SK-N-SH (cell line): ENCODE measurements at places on chromosomes 6 and 20. TPM values are rescaled to one million over a fixed set of nuclear protein-coding genes. Genes with fewer than 3 reads are reported as not detected.
A peak's percentile ranks its signal among the peaks of the same experiment; 100 is the strongest.

Gene LAMA4
- 9.4 and 10.5 TPM in 2 replicates for polyA plus RNA-seq

Gene SLC22A23
- not detected in 2 replicates for polyA plus RNA-seq

Gene HRH3
- 0.02 TPM in 2 replicates for polyA plus RNA-seq

Gene HDDC2
- 80.2 and 85.5 TPM in 2 replicates for polyA plus RNA-seq

Gene ULBP2
- 5.0 and 5.3 TPM in 2 replicates for polyA plus RNA-seq

Gene ZNF391
- 0.77 and 1.1 TPM in 2 replicates for polyA plus RNA-seq

Gene PRND
- 0.02 TPM in 1 of 2 replicates, not detected in the other for polyA plus RNA-seq

- H3K27me3 ChIP-seq, result no peaks in the 10 kb centered on the region
- no peak overlapping the region for H3K27ac ChIP-seq
- no peak overlapping the region for H3K4me3 ChIP-seq
- H3K4me1 ChIP-seq, result peaks cover 3% of the 10 kb centered on the region; the same call in 1 of the 2 replicates
- peaks cover 54% of the 10 kb centered on the region for H3K36me3 ChIP-seq
- DNase-seq, result no peak
Observed at GRCh38 chr20:21377701-21378100, 19.6 kb downstream of the NKX2-4 start.

DNA sequence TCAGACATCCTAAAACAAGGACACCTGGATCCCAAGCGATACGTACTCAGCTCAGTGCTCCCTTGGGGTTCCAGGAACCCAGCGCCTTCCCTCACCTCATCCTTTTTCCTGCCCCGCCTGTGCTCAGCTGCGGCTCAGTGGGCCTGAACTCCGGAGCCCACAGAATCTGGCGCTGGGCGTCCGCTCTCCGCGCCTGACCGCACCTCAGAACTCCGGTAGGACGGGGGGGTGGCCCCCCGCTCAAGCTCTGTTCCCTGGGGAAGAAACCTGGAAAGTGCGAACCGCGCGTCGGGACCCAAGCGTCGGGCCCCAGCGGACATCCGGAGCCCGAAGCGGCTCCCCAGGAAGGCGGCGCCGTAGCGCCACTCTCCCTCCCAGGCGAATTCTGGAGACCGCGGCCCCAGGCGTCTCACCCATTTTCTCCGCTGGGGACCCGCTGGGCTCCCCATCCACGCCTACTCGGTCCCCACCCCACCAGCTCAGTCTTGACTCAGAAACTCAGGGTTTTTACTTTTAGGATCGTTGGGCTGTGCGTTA lies 336 bp upstream of the LY6G5C start:
- H3K4me1 ChIP-seq, result peaks cover 7% of the 10 kb centered on the region; the same call in 1 of the 2 replicates
- DNase-seq, result peak; percentile 72
- H3K36me3 ChIP-seq, result peaks cover under 1% of the 10 kb centered on the region; the same call in 1 of the 2 replicates
- no peak overlapping the region for H3K27ac ChIP-seq
- no peaks in the 10 kb centered on the region for H3K27me3 ChIP-seq

- H3K4me3 ChIP-seq, result no peak overlapping the region
- peaks cover 3% of the 10 kb centered on the region; the same call in 1 of the 2 replicates for H3K4me1 ChIP-seq
- no peak for DNase-seq
- H3K36me3 ChIP-seq, result no peaks in the 10 kb centered on the region
- H3K27me3 ChIP-seq, result no peaks in the 10 kb centered on the region
Observed at GRCh38 chr6:90048206-90048967, 154.1 kb downstream of the GJA10 start.

GRCh38 chr6:157603314-157603940 lies 219.6 kb upstream of the SNX9 start:
- H3K4me1 ChIP-seq, result no peaks in the 10 kb centered on the region
- no peaks in the 10 kb centered on the region for H3K36me3 ChIP-seq
- no peak overlapping the region for H3K4me3 ChIP-seq
- H3K27ac ChIP-seq, result no peak overlapping the region
- DNase-seq, result no peak

DNA sequence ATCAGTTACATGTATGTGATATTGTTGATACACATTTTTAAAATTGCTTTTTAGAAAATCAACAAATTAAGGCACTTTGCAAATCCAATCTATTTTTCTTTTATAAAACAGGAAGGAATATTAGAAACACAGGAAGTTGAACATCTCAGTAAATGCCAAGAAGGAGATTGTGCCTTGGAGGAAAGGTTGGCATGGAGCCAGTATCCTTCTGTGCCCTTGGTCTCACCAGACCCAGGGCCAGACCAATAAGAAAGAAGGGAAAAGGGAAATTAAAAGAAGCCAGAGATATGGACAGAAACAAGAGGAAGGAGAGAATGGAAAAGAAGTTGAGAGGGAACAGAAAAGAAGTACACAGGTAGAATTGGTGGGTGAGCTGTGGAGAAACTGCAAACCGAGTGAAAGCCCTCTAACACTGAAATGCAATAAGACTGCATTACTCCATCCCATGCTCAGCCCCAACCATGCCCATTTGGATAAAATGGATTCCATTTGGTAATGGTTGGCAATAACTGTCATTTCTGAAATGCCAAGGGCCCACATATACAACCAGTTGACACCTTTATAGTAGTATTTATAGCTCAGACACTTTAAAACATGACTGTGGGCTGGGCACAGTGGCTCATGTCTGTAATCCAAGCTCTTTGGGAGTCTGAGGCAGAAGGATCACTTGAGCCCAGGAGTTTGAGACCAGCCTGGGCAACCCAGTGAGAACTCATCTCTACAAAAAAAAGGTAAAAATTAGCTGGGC lies 133.8 kb downstream of the GMPR start:
- H3K27ac ChIP-seq, result no peak overlapping the region
- no peaks in the 10 kb centered on the region for H3K27me3 ChIP-seq
- no peak overlapping the region for H3K4me3 ChIP-seq
- no peaks in the 10 kb centered on the region for H3K36me3 ChIP-seq
- H3K4me1 ChIP-seq, result peaks cover 35% of the 10 kb centered on the region
- no peak for DNase-seq

DNA sequence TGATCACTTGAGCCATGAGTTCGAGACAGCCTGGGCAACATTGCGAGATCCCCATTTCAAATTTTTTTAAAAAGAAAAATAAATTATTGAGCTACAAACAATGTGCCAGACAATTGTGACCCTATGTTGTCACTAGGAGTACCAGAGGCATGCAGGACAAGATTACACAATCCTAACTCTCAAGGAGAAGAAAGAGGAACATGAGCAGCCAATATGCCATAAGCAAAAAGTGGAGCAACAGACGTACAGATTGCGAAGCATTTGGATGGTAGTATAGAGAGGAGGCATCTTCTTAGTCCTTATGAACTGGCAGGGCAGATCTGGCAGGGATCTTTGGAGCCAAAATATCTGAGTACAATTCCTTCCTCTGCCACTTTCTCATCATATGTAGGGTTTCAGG lies 156.4 kb downstream of the OR2B2 start:
- no peak overlapping the region for H3K27ac ChIP-seq
- no peaks in the 10 kb centered on the region for H3K36me3 ChIP-seq
- no peak for DNase-seq
- no peak overlapping the region for H3K4me3 ChIP-seq

DNA sequence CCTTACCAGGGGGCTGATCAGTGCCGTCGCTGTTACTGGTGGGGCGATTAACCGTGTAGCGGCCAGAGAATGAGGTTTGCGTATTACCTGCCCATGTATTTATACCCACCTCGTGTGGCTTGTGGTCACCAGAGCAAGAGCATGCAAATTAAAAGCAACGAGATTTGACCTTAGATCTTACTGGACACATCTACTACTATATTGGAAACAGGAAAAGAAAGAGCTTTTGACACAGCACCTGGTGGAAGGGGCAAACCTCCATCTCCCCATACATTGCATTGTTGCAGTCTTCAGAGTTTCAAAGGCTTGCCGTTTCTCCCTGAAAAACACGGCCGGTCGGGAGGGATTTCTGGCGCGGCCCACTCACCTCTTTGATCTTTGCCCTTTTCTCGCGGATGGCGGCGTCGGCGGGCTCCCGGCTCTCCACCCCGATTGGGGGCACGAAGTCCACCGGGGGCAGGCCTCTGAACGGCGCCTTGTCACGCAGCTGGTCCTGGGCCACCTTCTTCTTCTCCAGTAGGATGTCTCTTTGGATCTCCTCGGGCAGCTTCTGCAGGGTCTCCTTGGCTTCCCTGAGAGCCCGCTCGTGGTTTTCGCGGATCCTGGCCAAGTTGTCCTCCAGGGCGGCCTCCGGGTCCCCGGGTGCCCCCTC lies 1.3 kb downstream of the MAN1A1 start:
- H3K36me3 ChIP-seq, result peaks cover 21% of the 10 kb centered on the region
- H3K27ac ChIP-seq, result no peak overlapping the region; the same call in 1 of the 2 replicates
- DNase-seq, result no peak
- peaks cover 13% of the 10 kb centered on the region for H3K4me1 ChIP-seq
- peak overlapping the region; percentile 87 for H3K4me3 ChIP-seq

GRCh38 chr20:62989201-62989601 lies 17.6 kb downstream of the BHLHE23 start:
- H3K27me3 ChIP-seq, result peaks cover 42% of the 10 kb centered on the region
- no peak overlapping the region for H3K27ac ChIP-seq
- H3K4me3 ChIP-seq, result no peak overlapping the region
- H3K4me1 ChIP-seq, result no peaks in the 10 kb centered on the region

- H3K36me3 ChIP-seq, result peaks cover 29% of the 10 kb centered on the region; the same call in 1 of the 2 replicates
- no peak overlapping the region for H3K27ac ChIP-seq
- no peak for DNase-seq
- no peaks in the 10 kb centered on the region for H3K27me3 ChIP-seq
- H3K4me3 ChIP-seq, result no peak overlapping the region
Observed at GRCh38 chr6:31776485-31776988, 591 bp downstream of the VWA7 start.

GRCh38 chr6:158926414-158926813 lies 73.6 kb downstream of the RSPH3 start:
- H3K4me1 ChIP-seq, result no peaks in the 10 kb centered on the region
- DNase-seq, result no peak
- H3K36me3 ChIP-seq, result no peaks in the 10 kb centered on the region
- H3K4me3 ChIP-seq, result no peak overlapping the region
- peak overlapping the region; percentile 31; the same call in 1 of the 2 replicates for H3K27ac ChIP-seq

GRCh38 chr6:127690092-127690491 lies 113.1 kb downstream of the C6orf58 start:
- H3K27me3 ChIP-seq, result no peaks in the 10 kb centered on the region
- no peak overlapping the region for H3K4me3 ChIP-seq
- H3K4me1 ChIP-seq, result no peaks in the 10 kb centered on the region

DNA sequence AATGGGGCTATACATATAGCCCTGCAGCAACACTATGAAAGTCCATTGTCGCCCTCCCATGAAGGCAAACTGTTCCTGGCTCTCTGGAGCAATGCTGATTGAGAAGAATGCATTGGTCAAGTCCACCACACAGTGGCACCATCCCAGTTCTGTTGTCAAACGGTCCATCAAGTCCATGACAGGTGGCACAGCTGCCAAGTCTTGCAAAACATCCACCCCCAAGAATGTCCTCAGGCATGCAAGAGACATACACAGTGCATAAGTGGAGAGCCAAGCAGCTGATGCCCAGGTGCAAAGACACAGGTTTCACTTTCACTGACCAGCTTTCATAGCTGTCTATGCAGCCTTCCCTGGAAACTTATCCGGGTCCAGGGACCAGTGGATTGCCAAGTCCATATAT lies 17.5 kb downstream of the ZNF391 start:
- no peaks in the 10 kb centered on the region for H3K4me1 ChIP-seq
- no peaks in the 10 kb centered on the region for H3K36me3 ChIP-seq
- H3K27me3 ChIP-seq, result no peaks in the 10 kb centered on the region

DNA sequence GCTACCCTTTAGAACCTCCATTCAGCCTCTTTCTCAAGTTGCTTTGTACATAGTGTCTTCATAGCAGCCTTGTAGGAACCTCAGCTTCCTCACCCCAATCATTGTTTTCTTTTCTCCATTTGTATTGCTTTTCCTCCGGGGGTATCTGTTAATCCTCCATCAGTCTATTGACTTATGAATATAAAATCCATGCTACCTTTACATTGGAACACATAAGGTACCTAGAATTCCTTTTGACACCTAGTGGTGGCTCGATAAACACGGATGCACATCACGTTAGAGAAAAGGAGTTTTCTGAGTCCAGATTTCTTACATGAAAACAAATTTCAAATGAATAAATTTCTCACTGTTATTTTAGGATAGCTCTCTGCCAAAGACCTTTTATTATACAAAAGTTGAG lies 6.3 kb upstream of the EDN1 start:
- no peak for DNase-seq
- H3K36me3 ChIP-seq, result no peaks in the 10 kb centered on the region
- no peak overlapping the region for H3K27ac ChIP-seq
- peaks cover 12% of the 10 kb centered on the region; the same call in 1 of the 2 replicates for H3K4me1 ChIP-seq
- H3K4me3 ChIP-seq, result no peak overlapping the region
- no peaks in the 10 kb centered on the region for H3K27me3 ChIP-seq

DNA sequence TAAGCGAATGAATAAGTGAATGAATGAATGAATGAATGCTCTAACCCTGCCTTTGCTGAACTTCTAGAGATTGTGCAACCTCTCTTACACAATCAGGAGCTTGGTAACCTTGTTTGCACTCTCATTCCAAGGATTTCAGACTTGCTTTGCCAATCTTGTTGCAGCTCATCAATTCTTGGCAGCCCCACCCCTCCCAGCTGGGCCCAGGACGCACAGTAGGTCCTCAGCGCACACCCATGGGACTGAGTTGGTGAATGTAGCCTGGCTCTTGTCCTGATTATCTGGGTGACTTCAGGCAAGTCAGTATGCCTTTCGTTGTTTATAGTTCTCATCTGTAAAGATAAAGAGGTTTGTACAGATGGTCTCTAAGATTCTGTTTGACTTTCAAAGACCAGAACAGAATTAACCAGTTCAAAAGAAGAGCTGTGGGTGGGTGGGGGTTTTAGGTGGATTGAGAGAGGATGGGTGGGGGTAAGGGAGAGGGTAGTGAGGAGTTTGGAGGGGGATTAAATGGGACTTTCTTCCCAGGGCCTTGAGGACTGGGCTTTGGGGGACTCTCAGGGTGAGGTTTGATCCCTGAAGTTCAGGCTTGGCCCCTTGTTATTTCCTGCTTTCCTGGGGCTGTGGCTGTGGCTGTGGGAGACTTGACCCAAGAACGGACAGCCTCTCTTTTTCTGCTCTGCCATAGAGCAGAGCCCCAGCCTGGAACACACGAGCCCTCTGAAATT lies 33.2 kb downstream of the VEGFA start:
- no peak overlapping the region for H3K4me3 ChIP-seq
- H3K36me3 ChIP-seq, result no peaks in the 10 kb centered on the region
- peaks cover 39% of the 10 kb centered on the region; the same call in 1 of the 2 replicates for H3K4me1 ChIP-seq
- no peak for DNase-seq

DNA sequence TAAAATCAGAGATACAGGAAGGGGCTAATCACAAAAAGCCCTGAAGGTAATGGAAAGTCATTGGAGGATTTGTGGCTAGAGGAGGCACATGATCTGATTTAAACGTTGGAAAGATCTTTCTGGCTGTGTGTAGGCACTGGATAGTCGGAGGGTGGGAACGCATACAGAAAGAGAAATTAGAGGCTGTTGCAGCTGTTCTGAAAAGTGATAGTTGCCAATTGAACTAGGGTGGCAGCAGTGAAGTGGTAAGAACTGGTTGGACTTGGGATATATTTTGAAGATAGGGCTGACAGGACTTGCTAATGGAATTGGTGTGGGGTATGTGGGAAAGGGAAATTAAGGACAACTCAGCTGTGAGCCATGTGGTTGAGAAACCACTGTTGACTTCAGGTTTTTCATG lies 223.6 kb downstream of the OGFRL1 start:
- no peak overlapping the region for H3K4me3 ChIP-seq
- H3K27ac ChIP-seq, result no peak overlapping the region
- DNase-seq, result no peak
- no peaks in the 10 kb centered on the region for H3K27me3 ChIP-seq
- H3K4me1 ChIP-seq, result no peaks in the 10 kb centered on the region
